Stimulated activated CD4-positive, alpha-beta T cell treated with anti-CD3 and anti-CD28 coated beads, Interleukin-12 subunit alpha, Interleukin-12 subunit beta, amount 100 ng/mL, for 4 hours (primary cell): ENCODE measurements at places on chromosomes 7 and 10.

DNA sequence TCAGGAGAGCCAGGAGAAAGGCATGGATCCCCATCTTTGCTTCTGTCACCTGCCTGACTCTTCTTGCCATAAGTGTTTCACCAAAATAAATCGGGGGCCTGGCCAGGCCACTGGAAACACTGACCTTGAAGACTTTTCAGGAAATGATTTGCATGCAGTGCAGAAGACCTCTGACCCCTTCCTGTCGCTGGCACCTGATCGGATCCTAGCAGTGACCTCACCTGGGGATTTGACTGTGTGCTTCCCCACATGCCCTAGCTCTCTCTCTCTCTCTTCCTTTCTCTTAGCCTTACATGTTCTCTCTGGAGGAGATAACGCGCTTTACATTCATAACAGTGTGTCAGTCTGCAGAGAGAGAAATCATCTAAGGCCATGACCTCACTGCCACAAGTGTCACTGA lies 243.0 kb downstream of the PRPF18 start:
- DNase-seq = no peak

- no peak for DNase-seq
These were observed 178.5 kb downstream of the MACC1 start for GRCh38 chr7:20038676-20039075.

- DNase-seq = no peak
These were observed 240.3 kb upstream of the KAT6B start for GRCh38 chr10:74586088-74586585.

DNA sequence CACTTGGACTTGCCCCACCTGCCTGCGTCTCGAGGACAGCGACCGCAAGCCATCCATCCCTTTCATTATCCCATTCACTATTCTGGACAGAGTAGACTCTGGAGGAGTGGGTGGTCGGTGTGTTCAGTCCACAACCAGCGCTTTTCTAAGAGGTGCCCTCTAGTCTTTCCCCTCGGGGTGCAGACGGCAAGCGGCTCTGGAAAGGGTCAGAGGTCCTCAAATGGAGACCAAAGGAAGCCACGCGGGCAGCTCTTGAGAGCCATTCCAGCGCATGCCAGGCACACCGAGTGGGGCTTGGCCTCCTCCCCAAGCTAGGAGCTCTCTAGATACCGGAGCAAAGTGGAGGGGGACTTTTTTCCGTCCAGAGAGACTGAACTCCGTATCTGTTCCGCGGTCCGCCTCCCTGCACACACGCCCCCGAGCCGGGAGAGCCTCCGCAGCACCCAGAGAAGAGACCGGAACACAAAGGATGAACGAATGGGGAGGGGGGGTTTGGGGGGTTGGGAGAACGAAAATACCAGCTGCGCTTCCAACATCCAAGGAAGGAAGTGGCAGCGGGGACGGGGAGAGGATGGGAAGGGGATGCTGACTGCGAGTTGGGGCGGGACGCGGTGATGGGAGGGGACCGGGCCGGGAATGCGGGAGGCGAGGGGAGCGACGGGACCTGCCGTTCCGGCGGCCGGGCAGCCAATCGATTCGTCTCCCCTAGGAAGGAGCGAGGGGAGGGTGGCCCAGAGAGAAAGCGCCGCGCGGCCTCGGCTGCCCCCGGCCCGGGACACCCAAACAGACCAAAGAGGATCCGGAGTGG lies 515 bp downstream of the GSDME start:
- no peak for DNase-seq

- no peak for DNase-seq
These were observed 273.8 kb downstream of the RNLS start for GRCh38 chr10:88309365-88309764.

DNA sequence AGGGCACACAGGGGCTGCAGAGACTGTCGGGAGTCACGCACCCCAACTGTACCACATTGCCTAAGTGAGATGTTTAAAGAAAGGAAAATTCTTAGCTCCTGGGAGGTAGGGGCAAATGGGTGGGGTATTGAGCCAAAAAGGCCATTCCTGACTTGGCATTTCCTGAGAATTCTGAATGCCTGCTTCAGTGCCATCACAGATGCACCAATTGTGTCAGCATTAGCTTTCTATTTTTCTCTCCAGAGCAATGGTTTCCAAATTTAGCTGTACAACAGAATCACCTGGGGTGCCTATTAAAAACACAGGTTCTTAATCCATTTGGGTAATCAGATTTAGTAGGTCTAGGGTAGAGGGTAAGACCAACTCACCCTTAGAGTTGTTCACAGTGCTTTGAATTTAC lies 43.1 kb downstream of the LSMEM1 start:
- DNase-seq = no peak

GRCh38 chr10:130350996-130351395 lies 214.8 kb downstream of the GLRX3 start:
- no peak for DNase-seq

- no peak for DNase-seq
These were observed 12.7 kb downstream of the FZD1 start for GRCh38 chr7:91276909-91277308.

DNA sequence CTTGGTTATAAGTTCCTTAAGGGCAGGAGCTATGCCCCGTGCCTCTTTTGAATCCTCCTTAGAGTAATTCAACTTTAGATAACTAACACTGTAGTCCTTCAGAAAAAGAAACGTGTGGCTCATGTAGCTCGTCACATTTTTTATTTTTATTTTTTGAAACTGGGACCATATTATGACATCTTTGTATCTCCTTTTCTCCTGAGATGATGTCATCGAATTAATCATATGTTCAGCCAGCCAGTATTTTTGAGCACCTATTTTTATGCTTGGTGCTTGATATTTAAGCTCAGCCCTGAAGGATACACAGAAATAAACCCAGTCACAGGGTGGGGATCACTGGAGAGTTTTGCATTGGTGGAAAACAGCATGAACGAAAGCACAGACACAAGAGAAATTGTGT lies 22.6 kb upstream of the CELF2 start:
- DNase-seq = no peak

DNA sequence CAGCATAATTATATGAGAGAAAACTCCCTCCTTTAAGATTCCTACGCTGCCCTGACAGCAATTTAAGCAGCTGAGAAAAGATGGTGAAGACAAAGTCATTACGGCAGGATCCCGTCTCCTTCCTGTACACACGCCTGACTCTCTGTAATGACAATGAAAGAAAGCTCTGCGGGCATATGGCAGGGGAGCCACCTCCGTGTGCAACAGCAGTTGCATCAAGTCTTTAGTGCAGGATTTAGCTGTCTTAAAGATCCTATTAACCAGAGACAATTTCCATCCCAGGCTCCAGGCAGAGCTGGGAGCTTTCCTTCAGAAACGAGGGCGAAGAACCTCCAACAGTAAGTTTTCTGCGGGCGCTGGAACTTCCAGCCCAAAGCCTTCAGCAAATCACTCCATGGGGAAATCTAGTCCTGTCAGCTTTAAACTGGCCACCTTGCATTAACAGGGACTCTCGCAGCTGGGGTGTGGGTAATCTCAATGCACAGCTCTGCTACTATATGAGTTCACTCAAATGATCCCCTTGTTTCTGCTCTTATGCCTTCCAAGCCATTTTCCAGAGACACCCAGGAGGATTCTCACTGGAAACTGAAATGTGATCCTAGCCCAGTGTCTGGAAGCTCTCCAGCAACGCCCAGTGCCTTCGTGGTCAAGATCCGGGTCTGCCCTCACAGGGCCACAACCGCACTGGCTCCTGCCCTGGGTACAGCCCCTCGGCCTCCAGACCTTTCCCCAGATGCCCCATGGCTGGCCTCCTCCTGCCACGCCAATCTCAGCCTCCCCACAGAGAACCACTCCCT lies 74.9 kb downstream of the CTBP2 start:
- DNase-seq = no peak

GRCh38 chr10:63887023-63887589 lies 365.9 kb downstream of the REEP3 start:
- no peak for DNase-seq

- no peak for DNase-seq
These were observed 8.2 kb upstream of the PAXIP1 start for GRCh38 chr7:155011086-155011485.

- no peak for DNase-seq
These were observed 28.5 kb upstream of the CFAP46 start for GRCh38 chr10:132970641-132971438.

GRCh38 chr7:45892407-45893035 lies 4.2 kb downstream of the IGFBP1 start:
- no peak for DNase-seq

- no peak for DNase-seq
These were observed 431.2 kb upstream of the IGFBP3 start for GRCh38 chr7:46352004-46352954.

- no peak for DNase-seq
These were observed 32.2 kb upstream of the CUBN start for GRCh38 chr10:17161775-17162174.

- no peak for DNase-seq
These were observed 938 bp upstream of the TCTN3 start for GRCh38 chr10:95694665-95695064.

- DNase-seq = no peak
These were observed 137.9 kb downstream of the KLF6 start for GRCh38 chr10:3647074-3647473.

- no peak for DNase-seq
These were observed 99.0 kb upstream of the FZD1 start for GRCh38 chr7:91165006-91165845.

GRCh38 chr7:134995239-134996096 lies 9.2 kb downstream of the AGBL3 start:
- DNase-seq = no peak

GRCh38 chr7:22445140-22445743 lies 54.7 kb downstream of the STEAP1B start:
- no peak for DNase-seq

- no peak for DNase-seq
These were observed 285.3 kb downstream of the NRG3 start for GRCh38 chr10:82160307-82160706.

- no peak for DNase-seq
These were observed 4.6 kb downstream of the INPP5A start for GRCh38 chr10:132542086-132542775.

DNA sequence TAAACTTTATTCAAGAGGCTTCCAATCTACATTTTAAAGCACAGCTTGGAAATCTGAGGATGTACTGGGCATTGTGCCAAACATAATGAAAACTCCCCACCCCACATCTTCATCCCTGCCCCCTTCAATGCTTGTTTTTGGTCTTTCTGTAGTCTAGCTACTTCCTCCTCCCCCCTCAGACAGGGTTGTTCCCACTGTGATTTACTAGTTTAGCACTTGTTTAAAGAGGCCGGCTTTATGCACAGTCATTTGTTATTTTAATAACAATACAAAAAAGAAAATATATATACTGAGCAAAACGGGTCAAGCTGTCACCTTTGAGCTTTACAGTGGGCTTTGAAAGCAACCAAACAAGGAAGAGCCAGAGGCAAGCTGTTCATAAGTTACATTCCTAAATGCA lies 132.6 kb downstream of the CHRM2 start:
- no peak for DNase-seq

DNA sequence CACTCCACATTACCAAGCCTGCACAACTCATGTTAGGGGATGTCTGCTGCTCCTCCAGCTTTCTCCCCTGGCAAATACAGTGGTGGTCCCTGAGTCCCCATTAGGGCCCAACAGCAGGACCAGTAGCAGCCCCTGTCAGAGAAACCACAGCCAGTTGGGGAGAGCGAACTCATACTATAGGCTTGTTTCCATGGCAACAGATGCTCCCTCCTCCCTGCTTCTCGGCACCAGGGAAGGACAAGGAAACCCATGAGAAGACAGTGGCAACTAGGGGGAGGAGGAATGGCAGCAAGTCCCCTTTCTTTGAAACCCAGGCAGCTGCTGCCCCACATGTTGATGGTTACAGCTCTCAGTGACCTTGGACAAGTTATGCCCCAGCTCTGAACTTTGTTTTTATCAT lies 326.4 kb downstream of the KCNMA1 start:
- DNase-seq = no peak

GRCh38 chr10:72334825-72335393 lies 19.8 kb downstream of the DNAJB12 start:
- DNase-seq = peak; percentile 52

DNA sequence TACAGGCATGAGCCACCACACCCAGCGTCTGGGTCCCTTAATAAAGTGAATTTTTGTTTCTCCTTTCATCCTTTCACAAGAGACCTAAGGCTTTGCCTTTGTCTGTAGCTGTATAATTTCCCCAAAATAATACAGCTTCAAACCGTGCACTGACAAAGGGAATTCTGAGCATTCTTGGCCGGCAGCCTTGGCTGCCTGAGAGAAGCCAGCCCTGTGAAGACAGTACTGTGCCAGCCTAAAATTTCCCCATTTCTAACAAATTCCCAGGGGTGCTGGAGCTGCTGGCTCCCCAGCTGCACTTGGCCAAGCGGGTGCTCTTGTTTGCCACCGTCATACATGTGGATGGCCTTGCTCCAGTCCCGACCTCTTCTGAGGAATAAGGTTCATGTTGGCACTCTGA lies 106.2 kb downstream of the ZMYND11 start:
- no peak for DNase-seq

DNA sequence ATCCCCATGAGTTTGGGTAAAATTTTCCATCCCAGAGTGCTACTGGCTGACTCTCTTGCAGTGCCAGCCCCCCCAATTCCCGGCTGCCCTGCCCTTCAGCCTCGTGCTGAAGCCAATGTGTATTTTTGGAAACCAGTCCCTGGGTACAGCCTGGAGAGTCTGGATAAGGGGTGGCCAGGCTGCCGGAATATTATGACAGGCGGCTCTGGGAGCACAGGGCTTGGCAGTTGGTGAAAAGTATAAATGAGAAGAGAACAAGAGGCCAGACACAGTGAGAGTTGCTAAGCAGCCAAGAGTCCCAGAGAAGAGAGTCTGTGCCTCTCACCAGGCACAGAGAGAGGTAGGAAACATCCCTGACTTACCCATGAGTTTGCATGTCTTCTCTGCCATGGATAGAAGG lies 53.6 kb downstream of the TMEM130 start:
- DNase-seq = no peak

DNA sequence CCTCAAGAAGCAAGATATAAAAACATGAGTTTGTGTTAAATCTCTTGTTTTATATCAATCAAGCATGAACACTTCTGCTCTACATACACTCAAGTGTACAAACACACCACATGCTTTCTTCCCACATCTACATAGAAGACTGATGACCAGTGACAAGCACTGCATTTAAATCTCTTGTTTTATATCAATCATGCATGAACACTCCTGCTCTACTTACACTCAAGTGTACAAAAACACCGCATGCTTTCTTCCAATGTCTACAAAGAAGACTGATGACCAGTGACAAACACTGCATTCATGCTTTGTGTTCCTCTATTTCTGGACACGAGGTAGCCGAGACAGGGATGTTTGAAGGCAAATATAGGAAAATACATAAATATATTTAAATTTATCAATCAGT lies 642.0 kb upstream of the PFKP start:
- DNase-seq = no peak

DNA sequence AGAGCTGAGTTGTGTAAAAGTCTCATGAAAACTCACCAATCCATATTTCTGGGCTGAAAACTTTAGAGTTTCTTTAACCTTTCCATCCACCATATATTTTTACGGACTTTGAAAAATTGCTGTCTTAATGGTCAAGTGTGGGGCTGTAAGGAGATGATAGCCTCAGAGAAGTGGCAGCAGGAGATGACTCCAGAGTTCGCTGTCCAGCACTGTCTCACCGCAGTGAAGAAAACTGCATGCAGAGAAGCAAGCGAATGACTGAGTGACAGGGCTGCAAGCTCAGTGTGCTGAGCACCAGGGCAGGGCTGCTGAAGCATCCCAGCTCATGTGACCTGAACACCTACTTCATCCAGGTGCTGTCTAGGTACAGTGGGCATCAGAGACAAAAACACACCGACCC lies 564.5 kb downstream of the ACTR3B start:
- DNase-seq = no peak

- no peak for DNase-seq
These were observed 240.4 kb upstream of the CELF2 start for GRCh38 chr10:10777279-10777678.
